ENCODE measurements at places on chromosomes 6 and 20. TPM values are rescaled to one million over a fixed set of nuclear protein-coding genes. Genes with fewer than 3 reads are reported as not detected.

- DNase-seq: no peak
Observed at GRCh38 chr6:21426841-21427490, 166.6 kb upstream of the SOX4 start.

GRCh38 chr6:163922562-163922961 is 508.0 kb downstream of the QKI start:
- DNase-seq: no peak

- DNase-seq: no peak
Observed at GRCh38 chr6:40953486-40953885, 85.5 kb downstream of the UNC5CL start.

DNA sequence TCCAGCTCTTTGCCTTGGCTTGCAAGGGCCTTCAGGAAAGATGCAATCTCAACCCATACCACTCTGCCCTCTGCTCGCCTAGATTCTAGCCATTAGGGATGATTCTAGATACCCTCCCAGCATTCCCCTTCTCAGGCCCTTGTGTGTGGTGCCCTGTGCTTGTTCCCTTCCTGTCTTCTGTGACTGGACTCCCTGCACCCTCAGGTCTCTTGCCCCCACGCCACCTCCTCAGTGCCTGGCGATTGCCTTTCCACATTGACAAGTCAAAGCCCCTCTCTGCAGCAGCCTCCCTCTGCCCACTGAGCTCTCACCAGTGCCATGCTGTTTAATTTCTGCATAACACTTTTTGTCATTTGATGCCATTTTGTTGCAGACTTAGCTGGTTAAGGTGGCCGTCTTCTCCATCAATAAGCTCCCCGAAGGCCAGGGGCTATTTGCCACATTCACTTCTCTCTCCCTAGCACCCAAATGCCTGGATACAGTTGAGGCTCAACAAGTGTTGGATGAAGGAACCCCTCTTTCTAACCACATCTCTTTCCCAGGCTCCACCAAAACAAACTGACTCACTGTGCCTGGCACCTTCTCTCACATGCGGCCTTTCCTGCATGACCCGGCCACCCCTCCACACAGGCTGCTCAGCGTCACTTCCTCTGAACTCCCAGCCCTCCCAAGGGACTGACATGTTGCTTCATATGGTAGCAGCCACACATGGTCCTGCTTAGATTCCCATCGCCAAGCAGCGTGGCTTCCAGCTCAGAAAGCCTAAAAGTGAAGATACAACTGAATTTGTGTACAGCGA is 4.6 kb upstream of the TXNDC5 start:
- no peak for DNase-seq

- DNase-seq: no peak
Observed at GRCh38 chr20:44805979-44806620, 4.2 kb downstream of the RIMS4 start.

GRCh38 chr6:19811397-19812079 is 25.6 kb upstream of the ID4 start:
- no peak for DNase-seq

DNA sequence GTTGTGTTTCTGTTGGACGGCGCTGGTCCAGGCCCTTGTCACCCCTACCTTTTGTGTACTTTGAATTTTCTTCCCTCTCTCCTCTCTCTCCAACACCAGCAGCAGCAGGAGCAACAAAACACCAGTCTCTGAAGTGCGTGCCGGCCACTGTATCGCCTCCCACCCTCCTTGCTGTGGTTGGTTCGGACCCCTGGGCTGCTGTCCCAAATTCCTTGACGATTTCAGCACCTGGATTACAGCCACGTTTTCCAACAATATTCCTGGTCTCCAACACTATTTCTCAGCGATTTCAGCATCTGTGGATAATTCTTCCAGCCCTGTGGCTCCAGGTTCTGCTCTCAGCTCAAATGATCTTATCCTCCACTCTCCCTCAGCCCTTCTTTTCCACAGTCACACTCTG is 11.8 kb downstream of the MAS1 start:
- DNase-seq: no peak

DNA sequence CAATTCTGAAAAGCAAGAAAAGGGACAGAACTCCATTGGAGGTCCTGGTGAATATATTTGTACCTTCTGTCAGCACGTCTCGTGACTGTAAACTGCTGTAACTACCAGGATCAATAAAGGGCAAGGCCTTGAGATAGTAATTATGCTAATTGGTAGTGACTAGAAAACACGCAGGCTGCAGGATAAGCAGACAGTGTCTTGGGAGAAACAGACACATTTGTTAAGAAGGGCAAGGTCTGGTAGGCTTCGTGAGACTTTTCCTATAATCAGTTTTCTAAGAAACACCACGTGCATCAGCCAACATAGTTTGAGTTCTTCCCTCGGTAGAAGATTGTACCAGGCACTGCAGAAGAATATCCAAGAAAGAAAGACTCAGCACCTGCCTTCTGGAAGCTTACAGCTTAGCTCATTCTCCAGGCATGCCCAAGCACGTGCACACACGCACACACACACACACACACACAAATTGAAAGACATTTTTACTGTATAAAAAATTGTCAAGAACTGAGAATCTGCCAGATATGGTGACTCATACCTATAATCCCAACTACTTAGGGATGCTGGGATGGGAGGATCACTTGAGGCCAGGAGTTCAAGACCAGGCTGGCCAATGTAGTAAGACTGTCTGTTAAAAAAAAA is 167.0 kb upstream of the SASH1 start:
- DNase-seq: no peak

GRCh38 chr20:48463916-48464315 is 363.9 kb downstream of the PREX1 start:
- no peak for DNase-seq

DNA sequence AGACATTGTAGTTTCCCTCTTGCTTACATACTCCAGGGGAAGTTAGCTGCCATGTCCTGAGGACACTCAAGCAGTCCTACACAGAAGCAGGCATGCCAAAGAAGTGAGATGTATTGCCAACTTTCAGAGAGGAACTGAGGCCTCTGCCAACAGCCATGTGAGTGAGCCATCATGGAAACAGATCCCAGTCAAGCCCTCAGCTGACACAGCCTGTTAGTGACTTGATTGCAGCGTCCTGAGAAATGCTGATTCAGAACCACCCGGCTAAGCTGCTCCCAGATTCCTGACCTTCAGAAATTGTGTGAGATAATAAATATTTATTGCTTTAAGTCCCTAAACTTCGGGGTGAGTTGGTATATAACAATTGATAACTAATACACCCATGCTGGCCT is 38.1 kb downstream of the GSTA2 start:
- no peak for DNase-seq

DNA sequence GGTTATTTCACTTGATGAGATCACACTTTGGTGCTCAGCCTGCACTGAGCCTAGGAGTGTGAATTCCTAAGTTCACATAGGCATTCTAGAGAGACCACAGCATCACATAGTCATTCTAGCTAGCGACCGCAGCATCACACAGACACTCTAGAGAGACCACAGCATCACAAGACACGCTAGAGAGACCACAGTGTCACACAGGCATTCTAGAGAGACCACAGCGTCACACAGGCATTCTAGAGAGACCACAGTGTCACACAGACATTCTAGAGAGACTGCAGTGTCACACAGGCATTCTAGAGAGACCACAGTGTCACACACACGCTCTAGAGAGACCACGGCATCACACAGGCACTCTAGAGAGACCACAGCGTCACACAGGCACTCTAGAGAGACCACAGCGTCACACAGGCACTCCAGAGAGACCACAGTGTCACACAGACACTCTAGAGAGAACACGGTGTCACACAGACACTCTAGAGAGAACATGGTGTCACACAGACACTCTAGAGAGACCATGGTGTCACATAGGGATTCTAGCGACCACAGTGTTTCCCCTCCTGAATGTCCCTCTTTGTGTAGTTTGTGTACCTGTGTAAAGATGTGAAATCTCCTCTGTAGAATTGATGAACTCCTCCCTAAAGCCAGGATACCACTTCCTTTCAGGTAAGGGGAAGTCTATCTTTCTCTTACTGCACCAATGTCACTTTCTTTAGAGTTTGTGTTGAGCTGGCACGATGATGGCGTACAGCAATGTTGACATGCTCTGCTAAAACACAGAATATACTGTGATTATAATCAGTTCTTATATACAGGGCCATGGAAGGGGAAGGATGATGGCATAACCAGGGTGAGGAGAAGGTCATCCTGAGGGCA is 169.4 kb downstream of the ZDHHC14 start:
- no peak for DNase-seq

DNA sequence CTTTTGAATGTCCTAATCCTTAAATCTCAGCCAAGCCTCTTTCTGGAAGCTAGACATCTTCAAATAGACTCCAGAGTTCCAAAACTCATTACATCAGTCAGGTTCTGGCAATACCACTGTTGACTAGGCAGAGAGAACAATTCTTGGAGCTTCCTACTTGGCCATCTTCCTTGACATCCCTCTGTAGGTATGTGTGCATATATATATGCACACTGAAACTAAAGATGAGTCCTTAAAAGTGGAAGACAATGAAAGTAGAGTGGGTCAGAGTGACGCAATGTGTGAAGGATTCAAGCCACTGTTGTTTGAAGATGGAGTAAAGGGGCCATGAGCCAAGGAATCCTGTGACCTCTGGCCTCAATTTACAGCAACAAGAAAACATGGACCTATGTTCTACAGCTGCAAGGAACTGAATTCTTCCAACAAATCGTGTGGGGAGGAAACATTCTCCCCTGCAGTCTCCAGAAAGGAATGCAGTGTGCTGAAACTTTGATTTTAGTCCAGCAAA is 18.7 kb upstream of the DUSP22 start:
- no peak for DNase-seq

GRCh38 chr6:26258212-26258977 is 106.6 kb upstream of the BTN3A2 start:
- DNase-seq: no peak

DNA sequence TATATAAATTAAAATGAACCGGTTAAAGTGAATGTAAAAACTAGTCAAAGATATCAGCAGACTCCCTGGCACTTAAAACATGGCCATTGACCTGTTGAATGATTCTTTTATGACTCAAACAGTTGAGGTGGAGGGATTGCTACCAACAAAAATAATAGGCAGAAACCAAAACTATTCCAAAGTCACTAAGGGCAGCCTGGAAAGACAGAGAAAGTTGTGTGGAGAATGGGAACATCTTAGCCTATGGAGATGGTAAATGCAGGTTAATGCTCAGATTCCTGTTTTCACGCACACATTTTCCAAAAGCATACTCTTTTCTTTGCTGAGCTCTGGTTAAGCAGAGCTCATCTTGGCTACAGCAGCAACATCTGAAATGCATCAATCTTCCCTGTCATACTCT is 553.5 kb downstream of the HACE1 start:
- no peak for DNase-seq

GRCh38 chr20:56628015-56628872 is 862 bp upstream of the TFAP2C start:
- DNase-seq: peak; percentile 39

DNA sequence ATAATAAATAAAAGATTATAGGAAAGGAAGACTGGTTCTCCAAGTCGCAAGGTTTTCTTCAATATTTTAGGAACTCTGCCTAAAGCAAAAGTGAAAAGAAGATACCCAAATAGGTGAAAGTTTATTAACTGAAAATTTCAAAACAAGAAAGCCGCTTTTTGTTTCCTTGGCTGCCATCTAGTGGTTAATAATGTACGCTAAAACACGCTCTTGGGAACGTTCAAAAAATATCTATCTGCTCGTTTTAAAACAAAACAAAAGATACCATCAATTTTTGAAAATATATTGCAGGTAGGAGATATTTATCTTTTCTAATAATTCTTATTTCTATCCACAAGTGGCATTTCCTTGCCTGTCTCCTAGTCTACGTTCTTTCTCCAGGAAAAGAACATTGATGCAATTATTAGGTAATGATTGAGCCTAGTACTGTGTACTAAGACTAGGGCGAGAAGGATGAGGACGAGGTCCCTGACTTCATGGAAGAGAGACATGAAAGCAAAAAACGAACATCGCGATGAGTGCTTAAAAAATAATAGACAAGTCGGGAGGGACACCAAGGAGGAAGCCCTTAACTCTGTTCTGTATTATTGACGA is 97.2 kb downstream of the SPTLC3 start:
- no peak for DNase-seq

PRKN gene
- 5.1 TPM for total RNA-seq

PACRG gene
- 1.1 TPM for total RNA-seq

VSTM2L gene
- total RNA-seq: 1.6 TPM

ILRUN gene
- total RNA-seq: 58.9 TPM

C20orf202 gene
- 0.92 TPM for total RNA-seq

FUT9 gene
- 5.7 TPM for total RNA-seq

SPTLC3 gene
- 0.41 TPM for total RNA-seq

DZANK1 gene
- 4.2 TPM for total RNA-seq

AIF1 gene
- 22.8 TPM for total RNA-seq

PABPC1L gene
- total RNA-seq: 17.3 TPM

ADGB gene
- total RNA-seq: not detected
